Right atrium auricular region (tissue), 2 donors: ENCODE measurements at places on chromosomes 11 and 22. TPM values are rescaled to one million over a fixed set of nuclear protein-coding genes. Genes with fewer than 3 reads are reported as not detected.

DNA sequence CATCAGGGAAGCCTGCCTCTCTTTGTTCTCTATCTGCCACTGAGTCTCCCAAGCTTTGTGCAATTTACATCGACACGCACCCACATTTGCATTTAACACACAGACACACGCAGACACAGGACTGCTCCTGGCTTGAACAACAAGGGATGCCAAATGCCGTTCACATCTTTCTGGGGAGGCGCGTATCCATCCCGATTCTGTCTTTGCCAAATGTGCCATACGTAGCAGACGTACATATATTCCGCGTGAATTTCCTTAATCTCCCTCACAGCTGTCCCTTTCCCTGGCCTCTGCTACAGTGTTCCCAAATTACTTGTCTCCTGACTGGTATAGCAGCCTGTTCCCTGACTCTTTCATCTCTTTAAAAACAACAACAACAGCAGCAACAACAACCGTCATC is 409.5 kb downstream of the MIAT start:
- no peak for DNase-seq

DNA sequence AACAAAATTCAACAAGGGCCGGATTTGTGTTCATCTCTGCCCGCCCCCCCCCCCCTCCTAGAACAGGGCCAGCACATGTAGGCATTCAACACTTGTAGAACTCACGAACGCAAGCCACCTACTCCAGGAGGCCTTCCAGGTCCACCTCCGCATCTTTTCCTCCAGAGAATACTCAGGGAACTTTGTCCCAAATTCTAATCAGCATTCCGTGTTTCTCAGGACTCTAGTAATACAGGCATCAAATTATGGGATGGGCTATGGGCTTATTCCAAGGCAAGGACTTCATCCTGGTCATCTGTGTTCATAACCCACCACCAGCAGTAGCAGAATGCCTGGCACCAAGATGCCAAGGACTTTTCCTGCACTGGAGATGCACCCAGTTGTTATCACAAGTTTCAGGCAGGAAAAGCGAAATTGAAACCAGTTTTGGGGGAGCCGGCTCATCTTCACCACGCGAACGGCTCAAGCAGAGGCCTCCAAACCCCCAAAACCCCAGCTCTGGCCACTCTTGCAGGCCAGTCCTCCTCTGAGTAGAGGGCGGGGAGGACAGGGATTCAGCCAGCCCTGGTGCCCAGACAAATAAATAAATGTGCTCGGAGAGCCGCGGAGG is 462 bp downstream of the UBE2L6 start:
- no peak for DNase-seq

P2RY6 gene
- total RNA-seq: 1.9 TPM

DNA sequence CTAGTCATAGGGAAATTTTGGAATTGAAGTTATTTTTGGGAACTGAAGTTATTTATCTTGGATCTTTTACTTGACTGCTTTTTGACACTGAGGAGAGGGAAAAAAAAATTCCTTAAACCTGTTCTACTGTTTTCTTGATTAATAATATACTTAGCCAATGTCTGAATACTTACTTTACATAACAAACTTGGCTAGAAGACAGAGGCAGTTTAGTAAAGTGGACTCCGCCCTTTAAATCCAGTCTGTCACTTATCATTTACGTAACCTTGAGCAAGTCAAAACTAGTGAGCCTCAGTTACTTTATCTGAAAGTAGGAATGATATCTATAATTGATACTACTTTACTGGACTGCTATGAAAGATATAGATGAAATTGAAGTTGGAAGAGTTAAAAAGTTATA is 19.5 kb downstream of the CTSC start:
- no peak for DNase-seq
